ENCODE measurements at places on chromosomes 11 and 22.

DNA sequence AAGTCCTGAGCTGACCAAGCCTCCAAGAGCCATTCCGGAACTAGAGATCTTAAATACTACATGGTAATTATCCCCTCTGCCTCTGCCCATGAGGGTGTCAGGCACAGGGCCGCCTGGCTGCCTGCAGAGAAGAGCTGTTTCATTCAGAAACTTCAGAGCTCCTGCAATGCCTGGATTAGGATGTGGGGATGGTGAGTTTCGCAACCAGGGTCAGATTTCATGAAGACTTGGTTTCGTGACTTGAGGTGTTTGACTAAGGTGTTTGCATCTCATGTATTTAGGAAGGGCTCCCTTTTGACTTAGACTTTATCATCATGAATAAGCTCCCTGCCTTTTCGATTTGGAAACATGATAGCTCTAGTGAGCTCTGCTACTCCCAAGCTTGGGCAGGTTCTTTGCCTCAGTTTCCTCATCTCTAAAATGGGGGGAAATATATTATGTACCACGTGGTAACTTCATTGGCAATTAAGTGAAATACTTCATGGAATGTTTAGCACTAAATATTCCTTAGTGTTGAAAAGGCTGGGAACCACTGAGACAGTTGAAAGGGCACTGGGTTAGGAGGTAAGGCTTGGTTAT, 9.1 kb downstream of the TIMP3 start:
- no peak for DNase-seq

GRCh38 chr22:48896766-48897644, 930.7 kb downstream of the BRD1 start:
- DNase-seq = no peak

- no peak for DNase-seq
These were observed at the start of gene FAT3 for GRCh38 chr11:92224407-92225124. FAT3 (plus strand) TSS chr11:92224818; CDS start chr11:92352113, 127,295 bp downstream.

DNA sequence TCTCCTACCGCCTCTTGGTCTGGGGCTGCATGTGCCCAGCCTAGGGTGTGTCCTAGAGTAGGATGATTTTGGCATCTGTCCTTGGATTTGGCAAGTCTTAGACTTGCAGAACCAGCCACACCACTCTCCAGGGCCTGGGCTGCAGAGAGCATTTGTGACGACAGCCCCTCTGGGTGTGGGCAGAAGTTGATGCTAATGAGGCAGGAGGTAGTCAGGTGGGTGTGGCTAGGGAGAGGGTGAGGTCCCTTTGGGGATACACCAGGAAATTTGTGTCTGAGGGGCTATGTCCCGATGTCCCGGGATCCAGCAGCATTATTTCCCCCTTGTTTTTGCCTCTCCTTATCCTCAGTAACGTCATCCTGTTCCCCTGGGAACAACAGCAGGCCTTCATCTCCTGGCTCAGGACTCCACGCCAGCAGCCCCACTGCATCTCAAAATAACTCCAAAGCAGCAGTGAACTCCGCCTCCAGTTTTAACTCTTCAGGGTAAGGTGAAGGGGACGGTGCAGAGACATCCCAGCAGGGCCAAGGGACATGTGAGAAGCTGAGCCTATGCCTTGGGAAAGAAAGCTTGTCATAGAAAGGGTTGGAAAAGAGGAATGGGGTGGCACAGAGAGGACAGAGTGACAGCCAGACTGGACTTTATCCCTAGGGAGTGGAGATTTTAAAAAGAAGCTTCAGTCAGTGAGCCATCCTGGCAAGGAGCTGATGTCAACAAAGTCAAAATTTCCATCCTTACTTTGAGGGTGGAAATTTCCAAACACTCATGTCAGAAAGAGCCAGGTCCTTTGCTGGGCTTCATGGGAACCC, 8.0 kb upstream of the TLCD5 start:
- DNase-seq = no peak

GRCh38 chr22:50528682-50529415, 963 bp downstream of the TYMP start:
- no peak for DNase-seq

- DNase-seq = no peak
These were observed 19.4 kb downstream of the RSPH14 start for GRCh38 chr22:23122216-23122957.

DNA sequence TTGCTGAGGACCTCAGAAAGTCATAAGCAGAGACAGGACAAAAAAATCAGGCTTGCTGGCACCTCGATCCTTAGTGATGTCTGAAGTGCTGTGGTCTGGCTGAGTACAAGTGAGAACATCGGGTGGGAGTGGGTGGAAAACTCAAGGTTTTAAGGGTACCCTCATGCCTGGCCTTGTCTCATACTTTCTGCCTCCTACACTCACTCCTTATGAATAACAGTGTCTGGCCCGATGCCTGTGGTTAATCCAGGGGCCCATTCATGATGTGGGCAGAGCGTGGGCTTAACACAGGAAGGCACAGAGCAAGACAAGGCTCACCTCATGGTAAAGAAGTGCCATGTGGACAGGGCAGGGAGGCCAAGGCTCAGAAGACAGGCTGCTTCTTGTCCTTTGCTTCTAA, 11.0 kb upstream of the UCP3 start:
- DNase-seq = no peak

Measured in stimulated activated CD8-positive, alpha-beta memory T cell treated with anti-CD3 and anti-CD28 coated beads, Interleukin-7, amount 100 ng/mL, for 1 hour (primary cell).